Activated CD4-positive, CD25-positive, alpha-beta regulatory T cell treated with anti-CD3 and anti-CD28 coated beads, Interleukin-2, amount 50 U/mL, for 16 hours (primary cell): ENCODE measurements at places on chromosomes 3 and 15.
A peak's percentile ranks its signal among the peaks of the same experiment; 100 is the strongest.

DNA sequence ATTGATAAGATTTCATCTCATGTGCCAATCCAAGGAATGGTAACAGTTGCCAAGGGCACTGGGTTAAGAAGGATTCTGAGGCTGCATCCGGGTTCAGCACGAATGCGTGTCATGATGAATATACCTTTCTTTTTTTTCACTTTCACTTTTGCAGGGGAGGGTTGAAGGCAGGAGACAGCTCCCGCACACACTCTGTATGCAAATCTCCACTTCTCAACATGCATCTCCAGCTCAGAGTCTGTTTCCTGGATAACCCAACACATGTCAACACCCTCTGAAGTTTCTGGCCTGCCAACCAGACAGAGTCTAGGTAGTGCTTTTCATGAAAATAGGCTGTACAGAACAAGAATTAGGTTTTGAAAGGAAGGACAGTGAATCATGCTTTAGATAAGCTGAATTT is 21.6 kb downstream of the B4GALT4 start:
- DNase-seq, result no peak

- no peak for DNase-seq
Observed at GRCh38 chr3:60992395-60992794, 258.9 kb downstream of the FHIT start.

DNA sequence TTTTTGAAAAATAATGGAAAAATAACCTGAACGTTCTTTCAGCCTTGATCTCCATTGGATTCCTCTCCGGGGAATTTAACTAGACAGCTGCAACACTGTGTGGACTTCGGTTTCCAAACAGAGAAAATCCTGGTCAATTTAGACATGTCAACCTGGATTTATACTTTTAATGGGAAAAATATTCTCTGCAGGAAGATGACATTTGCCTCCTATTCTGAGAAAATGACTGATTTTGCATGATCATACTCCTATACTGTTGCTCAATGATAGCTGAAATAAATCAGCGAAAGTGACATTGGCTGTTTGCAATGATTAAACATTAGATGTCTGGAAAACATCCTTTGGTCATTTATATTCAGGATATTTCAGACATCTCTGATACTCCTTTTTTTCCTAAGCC is 94.8 kb downstream of the GABRG3 start:
- no peak for DNase-seq

GRCh38 chr3:106176734-106177133 is 307.9 kb upstream of the CBLB start:
- peak; percentile 51 for DNase-seq
